CD4-positive, alpha-beta T cell treated with Interferon alpha-2 for 1 hour (primary cell): ENCODE measurements at places on chromosomes 2 and 18.
A peak's percentile ranks its signal among the peaks of the same experiment; 100 is the strongest.

DNA sequence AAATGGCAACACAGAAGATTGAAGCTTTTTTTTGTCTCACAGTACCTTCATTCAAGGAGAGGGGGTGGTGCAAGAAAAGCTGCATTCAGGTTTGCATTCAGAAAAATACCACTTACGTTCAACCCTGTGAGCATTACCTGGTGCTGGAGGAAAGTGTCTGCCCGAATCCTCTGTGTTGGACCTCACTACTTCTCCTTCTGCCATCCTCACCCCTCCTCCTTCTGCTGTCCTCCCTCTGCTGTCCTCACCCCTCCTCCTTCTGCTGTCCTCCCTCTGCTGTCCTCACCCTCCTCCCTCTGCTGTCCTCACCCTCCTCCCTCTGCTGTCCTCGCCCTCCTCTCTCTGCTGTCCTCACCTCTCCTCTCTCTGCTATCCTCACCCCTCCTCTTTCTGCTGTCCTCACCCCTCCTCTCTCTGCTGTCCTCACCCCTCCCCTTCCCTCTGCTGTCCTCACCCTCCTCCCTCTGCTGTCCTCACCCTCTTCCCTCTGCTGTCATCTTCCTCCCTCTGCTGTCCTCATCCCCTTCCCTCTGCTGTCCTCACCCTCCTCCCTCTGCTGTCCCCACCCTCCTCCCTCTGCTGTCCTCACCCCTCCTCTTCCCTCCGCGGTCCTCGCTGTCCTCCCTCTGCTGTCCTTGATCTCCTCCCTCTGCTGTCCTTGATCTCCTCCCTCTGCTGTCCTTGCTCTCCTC lies 11.3 kb downstream of the GAD1 start:
- no peak for DNase-seq

GRCh38 chr18:28855524-28855923 lies 678.6 kb upstream of the CDH2 start:
- DNase-seq, result no peak

- no peak for DNase-seq
These were observed 145.9 kb downstream of the ZBTB7C start for GRCh38 chr18:48263192-48263853.

- DNase-seq, result no peak
These were observed 55.0 kb upstream of the MSH6 start for GRCh38 chr2:47727956-47728355.

DNA sequence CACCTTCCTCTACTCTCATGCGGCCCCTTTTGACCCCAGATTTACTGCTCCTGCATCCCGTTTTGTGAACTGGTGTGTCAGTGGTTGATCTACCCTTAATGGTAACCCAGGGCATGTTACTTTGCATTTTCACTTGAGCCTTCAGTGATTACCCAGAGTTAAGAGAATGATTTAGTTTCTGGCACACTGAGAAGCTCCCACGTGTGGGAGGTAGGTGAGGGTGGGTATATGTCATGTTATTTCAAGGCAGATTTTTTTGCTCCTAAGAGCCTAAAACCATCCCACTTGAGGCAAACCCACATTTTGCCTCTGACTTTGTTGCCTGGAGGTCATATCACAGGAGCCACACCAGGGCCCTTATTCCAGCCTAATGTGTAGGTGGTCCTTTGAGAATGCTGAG lies 186.7 kb downstream of the CTIF start:
- DNase-seq, result no peak

DNA sequence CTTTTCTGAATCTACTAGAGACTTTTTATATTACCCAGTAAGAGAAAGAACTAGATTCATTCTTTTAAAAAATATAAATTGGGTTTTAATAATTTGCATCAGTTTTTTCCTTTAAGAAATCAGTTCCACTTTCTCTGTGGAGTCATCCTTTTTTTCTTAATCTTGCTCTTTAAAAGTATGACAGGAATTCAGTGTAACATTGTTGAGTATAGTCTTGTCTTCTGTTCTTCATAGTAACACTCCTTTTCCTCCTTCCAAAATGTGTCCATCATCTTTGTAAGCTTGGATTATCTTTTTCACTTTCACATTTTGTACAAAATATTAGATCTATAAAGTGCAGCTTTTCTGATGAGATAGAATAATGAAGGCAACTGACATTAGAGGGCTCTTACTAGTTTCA lies 135.4 kb downstream of the HAUS1 start:
- no peak for DNase-seq

- DNase-seq, result no peak
These were observed 115.8 kb upstream of the NOSTRIN start for GRCh38 chr2:168686452-168687191.

DNA sequence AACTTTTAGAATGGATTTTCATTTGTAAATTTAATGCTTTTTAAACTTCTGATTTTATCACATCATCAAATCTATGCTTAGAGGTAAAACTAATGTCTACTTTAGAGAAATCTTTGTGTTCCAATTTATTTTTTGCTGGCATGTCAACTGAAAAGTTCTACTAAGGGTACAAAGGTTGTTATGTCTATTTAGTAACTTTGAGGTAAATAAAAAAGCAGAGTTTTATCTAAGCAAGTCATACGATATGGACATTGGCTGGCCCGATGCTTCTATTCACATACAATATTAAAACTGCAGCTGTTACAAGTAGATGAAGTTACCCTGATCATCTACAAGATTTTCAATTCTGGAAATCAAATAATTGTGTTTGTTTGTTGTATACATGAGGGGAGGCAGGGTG lies 1575.1 kb downstream of the LRP1B start:
- DNase-seq, result no peak

DNA sequence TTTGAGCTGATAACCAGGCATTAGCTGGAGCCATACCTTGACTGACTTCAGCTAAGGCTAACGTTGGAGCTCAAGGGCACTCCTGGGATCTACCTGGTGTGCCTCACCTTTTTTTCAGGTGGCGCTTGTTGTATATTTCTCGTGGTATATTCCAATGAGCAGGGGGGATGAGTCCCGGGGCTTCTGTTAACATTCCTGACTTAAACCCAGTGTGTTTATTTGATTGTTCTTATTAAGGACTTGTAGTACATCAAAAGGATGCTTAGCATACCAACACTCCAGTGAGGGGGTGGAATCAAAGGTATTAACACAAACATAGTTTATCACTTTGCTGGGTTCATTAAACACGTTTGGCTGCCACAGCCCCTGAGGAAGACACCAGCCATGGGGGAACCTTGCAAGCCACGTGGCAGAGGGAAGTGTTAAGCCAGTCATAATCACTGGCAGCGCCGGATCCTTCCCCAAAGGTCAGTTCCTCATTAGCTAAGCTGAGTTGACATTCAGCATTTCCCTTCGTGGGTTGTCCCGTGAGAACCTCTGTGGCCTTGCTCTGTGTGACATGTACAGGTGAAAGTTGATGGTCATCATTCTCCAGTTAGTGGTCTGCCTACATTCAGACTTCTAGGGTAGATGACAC lies 119.5 kb upstream of the MCFD2 start:
- peak; percentile 64 for DNase-seq

- no peak for DNase-seq
These were observed 7.6 kb downstream of the MAB21L4 start for GRCh38 chr2:240888130-240888889.

DNA sequence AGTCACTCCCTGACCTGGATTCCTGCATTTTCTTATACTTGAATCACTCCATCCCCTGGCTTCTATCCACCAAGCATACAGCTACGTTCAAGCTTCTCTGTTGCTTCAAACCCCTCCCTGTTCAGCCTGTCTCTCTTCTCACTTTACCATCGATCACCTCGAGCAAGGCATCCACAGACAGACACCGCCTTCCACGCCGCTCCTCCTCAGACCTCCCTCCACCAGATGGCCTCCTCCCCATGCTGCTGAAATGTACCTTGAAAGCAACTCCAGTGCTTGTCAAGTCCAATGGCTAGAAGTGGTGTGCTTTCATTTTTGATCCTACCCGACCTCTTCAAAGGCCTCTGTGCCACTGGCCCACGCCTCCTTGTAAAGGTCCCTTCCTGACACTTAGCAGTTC lies 131.3 kb upstream of the ACAA2 start:
- DNase-seq, result no peak

DNA sequence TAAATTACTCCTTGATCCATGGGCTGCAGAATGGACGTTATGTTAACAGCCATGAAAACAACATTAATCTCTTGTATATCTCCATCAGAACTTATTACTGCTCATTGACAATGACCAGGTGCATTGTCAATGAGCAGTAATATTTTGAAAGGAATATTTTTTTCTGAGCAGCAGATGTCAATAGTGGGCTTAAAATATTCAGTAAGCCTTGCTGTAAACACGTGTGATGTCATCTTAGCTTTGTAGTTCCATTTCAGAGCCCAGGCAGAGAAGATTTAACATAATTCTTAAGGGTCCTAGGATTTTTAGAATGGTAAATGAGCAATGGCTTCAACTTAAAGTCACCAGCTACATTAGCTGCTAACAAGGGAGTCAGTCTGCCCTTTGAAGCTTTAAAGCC lies 26.6 kb downstream of the CFAP210 start:
- DNase-seq, result no peak

DNA sequence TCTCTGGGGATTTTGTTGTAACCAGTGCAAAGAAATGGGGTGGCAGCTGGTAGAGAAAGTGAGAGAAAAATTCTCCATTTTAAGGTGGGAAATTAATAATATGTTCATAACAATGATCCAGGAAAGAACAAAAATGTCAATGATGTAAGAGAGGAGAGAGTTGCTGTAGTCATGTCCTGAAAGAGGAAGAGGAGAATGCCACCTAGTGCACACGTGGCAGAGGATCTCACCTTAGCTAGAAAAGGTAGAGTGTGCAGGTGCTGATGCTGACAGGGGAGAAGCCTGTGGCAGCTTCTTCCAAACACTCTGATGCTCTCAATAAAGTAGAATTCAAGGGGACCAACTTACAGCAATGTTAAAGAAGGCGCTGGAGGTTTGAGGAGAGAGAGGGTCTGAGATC lies 282.9 kb upstream of the PKDCC start:
- no peak for DNase-seq

DNA sequence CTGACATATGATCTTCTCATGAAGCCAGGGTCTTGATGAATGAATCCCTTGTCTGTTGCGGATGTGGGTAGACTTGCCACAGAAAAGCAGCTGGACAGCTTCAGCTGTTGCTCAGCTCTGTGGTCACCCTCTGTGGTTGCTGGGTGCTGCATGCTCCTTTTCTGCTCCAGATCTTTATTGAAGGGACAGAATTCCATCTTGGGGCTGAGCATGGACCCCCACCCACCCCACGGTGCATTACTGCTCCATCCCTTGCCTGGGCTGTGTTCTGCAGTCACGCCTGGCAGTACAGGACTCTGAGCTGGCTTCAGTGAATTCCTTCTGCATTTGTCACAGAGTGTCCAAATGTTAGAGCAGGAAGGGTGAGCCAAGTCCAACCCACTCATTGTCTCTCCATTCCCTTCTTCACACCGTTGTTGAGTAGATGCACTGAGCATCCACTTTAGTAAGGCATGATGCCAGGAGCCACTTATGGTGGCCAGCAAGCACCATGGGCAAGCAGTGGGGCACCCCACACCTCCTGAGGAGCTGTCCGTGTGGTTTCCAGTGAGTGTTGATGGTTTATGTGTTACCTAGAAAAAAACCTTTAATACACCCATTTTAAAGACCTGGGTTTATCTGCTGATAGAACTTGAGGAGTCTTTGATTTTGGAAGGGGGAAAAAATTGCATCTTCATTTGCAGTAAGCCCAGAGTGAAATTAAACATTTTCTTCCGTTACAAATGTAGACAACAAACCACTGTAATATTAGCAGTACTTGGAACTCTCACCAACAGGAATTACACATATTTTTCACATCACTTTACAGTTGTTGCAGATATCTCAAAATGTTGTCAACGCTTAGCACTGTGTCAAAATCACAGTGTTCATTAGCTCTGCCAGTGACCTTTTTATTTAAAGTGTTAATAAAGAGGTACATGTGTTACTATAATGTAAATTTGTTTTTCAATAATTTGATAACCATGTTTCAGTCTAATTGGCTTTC lies 14.7 kb upstream of the ITGB6 start:
- no peak for DNase-seq

- no peak for DNase-seq
These were observed 88.1 kb downstream of the SPOPL start for GRCh38 chr2:138589663-138590062.

GRCh38 chr2:60311524-60311923 lies 241.9 kb downstream of the BCL11A start:
- DNase-seq, result no peak

DNA sequence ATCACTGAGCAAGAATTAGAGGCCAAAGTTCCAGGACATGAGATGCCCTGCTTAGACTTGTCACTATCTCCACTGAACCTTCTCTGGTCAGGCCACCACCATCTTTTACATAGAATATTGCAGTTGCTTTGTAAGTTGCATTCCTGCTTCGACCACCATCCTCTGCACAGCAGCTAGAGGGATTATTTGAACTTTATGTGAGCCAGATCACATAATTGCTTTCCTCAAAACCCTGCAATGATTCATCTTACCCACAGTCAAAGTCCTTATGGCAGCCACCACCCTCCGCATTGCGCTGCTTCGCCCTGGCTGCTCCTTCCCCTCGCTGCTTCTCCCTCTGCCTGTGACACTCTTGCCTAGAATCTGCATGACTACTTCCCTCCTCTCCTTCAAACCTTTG lies 111.3 kb downstream of the EML6 start:
- DNase-seq, result no peak

- no peak for DNase-seq
These were observed 35.6 kb downstream of the NGEF start for GRCh38 chr2:232977438-232977971.

DNA sequence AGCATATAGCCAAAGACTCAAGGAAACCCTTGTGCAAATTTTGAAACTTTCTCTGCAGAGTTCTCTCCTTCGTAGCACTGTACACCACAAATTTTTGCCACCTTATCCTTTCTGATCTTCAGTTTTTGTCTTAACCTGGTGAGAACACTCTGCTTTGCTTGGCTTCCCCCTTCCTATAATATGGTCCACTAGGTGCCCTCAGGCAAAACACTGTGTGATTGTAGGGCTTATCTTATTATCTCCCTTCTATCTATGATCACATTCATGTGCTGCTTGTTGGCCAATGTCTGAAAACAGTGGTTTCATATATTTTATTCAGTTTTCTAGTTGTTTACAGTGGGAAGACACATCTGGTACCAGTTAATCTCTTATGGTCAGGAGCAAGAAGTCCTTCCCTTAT lies 111.1 kb downstream of the MTX2 start:
- DNase-seq, result no peak

- DNase-seq, result no peak
These were observed 47.2 kb downstream of the RAD51AP2 start for GRCh38 chr2:17470855-17471641.

GRCh38 chr2:218788529-218789255 lies 6.7 kb downstream of the CYP27A1 start:
- no peak for DNase-seq

GRCh38 chr18:37495354-37495753 lies 70.2 kb downstream of the CELF4 start:
- no peak for DNase-seq
